ENCODE measurements at places on chromosomes 5 and 9.

DNA sequence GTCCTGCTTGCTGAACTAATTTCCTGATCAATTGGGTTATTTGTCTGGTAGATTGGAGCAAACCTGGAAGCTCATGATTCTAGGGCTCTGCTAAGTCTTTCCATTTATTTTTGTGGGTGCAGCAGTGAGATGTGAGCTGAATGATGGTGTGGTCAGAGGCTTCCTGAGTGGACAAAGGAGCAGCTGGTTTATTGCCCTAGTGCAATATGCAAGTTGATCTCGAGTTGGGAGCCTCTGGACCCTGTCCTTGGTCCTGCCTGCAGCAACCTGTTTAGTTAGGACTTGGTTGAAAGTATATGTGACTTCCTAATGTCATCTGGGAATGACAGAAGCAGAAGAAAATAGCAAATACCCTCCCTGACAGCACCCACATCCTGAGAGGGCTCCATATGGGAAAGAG is 4.2 kb upstream of the UNC5A start:
- peak; percentile 55 for DNase-seq

DNA sequence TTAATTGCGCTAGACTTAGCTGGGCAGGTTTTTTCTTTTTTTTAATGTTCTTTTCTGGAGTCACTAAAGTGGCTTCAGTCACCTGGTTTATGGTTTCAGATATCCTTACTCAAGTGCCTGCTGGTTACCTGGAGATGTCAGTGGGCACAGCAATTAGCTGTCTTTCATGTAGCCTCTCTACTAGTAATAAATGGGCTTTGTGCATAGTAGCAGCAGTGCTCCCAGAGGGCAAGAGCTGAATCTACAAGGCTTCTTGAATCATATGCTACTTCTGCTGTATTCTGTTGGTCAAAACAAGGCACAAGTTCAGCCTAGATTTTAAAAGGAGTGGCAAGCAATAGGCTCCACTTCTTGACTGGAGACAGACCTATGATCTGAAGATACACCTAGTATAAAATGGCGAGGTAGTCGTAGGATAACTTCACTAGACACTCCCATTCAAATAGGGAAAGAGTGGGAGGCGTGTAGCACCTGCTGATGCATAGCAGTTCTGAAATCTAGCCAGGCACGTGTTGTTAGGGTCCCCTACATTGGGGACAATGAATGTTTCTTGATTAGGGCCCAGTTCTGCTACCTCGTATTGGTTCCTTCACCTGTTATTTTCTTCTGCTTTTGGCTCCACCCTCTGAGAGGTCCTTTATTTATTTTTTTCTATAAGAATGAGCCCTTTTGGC is 7.0 kb downstream of the SCAMP1 start:
- no peak for DNase-seq

DNA sequence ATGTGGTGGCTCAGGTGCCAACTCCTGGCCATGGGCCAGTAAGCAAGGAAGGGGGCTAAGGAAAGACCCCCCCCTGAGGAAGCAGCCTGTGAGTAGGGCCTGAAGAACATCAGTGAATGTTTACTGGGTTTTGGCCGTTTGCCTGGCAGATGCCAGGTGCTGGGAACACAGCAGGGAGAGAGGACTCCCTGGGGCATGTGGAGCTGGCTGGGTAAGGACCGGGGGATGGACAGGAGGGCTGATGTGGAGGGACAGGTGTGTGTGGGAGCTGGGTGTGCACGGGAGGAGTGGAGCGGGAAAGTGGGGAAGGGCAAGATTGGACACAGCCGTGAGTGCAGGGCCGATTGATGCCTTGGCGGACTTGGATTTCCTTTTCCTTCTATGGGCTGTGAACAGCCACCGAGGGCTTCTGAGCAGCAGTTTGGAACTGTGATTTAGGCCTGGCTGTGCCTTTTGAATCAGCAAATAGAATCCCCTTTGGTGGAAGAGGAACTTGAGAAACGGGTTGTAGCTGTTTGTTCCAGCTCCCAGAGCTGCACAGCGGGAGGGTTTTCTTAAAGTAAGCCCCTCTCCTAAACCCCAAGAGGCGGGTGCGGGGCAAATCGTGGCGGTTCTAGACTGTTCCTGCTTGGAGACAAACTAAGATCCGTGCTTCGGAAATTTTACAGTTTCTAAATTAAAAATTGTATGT is 3.1 kb downstream of the HMCN2 start:
- peak; percentile 55 for DNase-seq

- DNase-seq: no peak
Measured at GRCh38 chr5:133202066-133202665, 150.4 kb downstream of the HSPA4 start.

GRCh38 chr5:37029436-37029835 is 152.9 kb downstream of the NIPBL start:
- no peak for DNase-seq

DNA sequence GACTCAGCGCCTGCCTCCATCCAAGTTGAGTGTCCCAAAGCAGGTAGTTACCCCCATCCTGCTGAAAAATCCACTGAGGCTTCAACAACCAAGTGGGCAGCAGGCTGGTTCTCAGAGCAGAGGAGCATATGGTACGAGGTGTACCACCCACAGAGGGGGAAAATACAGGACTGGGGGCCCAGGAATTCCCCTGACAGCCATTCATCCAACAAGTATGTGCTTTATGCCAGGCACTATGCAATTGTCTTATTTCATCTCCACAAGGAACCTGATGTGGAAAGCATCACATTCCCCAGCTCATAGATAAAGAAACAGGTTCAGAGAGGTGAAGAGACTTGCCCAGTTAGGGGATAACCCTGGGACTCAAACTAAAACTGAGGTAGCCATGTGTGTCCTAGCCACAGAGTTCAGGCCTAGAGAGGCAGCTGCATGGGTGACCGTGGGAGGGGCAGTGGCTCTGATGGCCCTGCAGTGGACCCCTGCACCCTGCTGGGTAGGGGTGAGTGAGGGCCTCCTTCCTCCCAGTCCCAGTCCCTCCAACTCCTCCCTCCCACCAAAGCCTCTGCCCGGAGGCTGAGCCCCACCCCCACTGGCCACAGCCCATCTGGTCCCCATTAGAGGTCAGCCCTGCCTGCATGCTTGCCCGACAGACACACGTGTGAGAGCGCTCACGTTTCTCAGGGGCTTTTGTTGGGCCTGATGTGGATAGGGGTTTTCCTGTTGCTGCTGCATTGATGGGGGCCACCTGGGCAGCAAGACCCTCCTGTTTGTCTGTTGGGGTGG is 11.5 kb downstream of the PDLIM4 start:
- DNase-seq: peak; percentile 66

DNA sequence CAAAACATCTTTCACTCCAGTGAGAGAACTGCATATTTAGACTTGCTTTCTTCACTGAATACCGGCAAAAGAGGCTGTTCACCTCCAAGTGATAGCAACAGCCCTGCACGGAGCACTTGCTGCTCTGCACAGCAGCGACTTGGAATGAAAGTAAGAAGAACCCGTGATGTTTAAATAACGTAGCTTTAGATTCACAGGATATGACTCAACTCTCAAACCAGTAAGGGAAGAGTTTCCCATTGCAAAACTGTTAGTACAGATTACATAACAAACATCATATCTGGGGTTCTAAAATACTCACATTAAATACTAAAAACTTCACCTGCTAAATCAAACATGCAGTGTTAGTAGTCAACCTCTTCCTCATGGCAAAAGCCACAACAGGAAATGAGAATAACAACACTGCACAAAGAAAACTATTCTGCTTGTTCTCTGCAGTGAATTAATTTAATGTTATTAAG is 203.4 kb downstream of the MCTP1 start:
- peak; percentile 47 for DNase-seq

GRCh38 chr9:93621922-93622321 is 45.5 kb downstream of the PHF2 start:
- no peak for DNase-seq

GRCh38 chr5:173296737-173297676 is 31.2 kb downstream of the STC2 start:
- no peak for DNase-seq

- DNase-seq: no peak
Measured at GRCh38 chr9:892123-892522, 50.6 kb downstream of the DMRT1 start.

DNA sequence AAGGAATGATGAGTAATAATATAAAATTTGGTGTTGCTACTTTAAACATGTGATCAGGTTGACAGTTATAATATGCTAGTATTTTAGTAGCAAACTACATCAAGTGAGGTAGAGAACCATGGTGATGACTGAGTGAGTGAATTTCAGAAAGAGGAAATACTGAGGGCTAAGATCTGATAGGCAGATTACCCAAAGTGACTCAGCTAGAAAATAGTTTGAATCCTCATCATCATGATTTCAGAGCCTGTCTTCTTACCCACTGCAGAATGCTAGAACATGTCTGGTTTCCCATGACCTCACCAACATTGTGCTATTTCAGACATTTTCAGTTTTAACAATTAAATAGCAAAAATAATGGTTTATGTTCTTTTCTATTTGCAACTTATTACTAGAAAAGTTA is 602.1 kb downstream of the TAF11L14 start:
- DNase-seq: no peak

GRCh38 chr5:178431063-178431781 is 159.0 kb downstream of the COL23A1 start:
- DNase-seq: no peak

GRCh38 chr9:127628758-127629467 is 16.8 kb downstream of the STXBP1 start:
- no peak for DNase-seq

- peak; percentile 37 for DNase-seq
Measured at GRCh38 chr5:90345684-90346083, 63.9 kb downstream of the CETN3 start.

DNA sequence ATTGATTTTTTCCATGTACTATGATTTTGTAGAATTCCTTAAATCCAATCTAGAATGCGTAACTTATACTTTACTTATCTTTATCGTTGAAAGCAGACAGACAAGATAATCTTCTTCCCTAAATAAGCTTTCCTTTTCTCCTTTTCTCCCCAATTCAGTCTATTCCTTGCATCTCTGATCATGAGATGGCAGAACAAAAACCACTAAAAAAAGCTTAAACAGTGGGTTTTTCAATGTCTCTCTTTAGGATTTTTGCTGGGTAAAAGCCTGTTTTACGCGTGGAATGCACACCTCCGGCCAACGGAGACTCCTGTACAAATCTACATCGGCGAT is 755 bp downstream of the CDKN2B start:
- no peak for DNase-seq

- no peak for DNase-seq
Measured at GRCh38 chr5:76771705-76772405, 47.0 kb upstream of the F2RL1 start.

- DNase-seq: no peak
Measured at GRCh38 chr5:147985608-147986007, 78.2 kb upstream of the SPINK5 start.

DNA sequence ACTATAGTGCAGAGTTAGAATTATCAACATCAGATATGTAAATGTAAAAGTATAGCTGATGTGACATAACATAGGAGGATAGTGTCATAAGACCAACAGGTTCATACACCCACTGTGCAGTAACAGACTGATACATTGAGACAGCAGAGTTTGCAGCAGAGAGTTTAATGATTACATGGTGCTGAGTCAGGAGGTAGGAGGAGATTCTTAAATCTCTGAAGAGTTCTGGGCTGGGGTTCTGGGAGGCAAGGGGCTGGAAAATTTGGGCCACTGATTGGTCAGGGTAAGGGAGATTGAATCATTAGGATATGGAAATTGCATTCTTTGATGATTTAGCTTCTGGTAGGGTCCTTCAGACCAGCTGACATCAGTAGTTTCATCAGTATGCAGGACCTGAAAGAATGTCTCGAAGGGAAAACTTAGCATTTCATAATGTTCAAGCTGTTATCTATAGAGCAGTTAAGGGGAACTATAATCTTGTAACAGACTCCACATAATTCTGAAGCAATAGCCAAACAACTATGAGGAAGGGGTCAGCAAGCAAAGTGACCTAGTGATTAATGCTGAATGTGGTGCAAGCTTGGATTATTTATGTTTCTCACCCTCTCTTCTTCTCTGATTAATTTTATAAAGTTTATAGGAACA is 35.6 kb downstream of the CCL28 start:
- no peak for DNase-seq

GRCh38 chr5:53219174-53219573 is 109.6 kb upstream of the MOCS2 start:
- DNase-seq: no peak

GRCh38 chr9:81737871-81738507 is 48.6 kb upstream of the TLE1 start:
- peak; percentile 90 for DNase-seq

DNA sequence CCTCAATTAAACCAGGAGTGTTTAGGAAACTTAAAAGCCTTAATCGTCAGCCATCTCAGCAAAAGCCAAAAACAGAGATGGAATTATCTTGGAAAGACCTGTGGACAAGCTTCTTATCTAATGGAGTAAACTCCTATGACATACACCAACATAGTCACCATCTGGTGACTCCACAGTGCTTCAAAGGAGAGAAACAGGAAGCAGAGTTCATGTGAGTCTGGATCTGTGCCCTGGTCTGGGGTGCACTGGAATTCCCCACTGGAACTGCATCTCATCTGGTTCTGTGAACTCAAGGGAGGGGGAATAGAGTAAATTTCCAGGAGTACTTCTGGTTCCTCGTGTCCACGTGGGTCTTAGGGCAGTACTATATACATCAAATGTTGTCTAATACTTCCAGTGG is 36.3 kb upstream of the KCNN2 start:
- no peak for DNase-seq

DNA sequence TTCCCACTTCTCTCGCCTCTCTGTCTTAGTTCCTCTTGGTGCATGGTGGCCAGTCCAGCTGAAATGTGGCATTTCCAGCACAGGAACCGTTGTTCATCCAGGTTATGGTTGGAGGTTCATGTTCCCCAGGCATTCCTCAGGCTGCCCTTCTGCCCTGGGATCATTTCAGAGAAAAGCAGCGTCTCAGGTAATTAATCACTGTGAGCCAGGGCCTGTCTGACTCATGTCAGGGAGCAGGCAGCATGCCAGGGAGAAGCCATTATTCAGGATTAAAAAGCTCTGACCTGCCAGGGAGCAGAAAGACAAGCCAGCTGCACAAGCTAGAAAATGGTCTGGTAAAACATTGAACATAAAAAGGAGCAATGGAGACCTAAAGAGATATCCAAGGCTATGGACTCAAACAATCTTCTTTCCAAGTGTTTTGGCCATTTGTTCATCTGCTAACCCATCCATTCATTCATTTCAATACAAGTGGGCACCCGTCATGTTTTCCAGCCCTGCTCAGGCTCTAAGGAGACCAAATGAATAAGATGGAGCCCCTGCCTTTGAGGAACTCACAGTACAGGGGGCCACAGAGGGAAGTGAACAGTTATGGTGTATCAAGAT is 241.4 kb downstream of the DRD1 start:
- peak; percentile 3 for DNase-seq

- no peak for DNase-seq
Measured at GRCh38 chr5:158531860-158532259, 567.9 kb downstream of the EBF1 start.

GRCh38 chr5:83368319-83368718 is 103.2 kb upstream of the VCAN start:
- peak; percentile 90 for DNase-seq

DNA sequence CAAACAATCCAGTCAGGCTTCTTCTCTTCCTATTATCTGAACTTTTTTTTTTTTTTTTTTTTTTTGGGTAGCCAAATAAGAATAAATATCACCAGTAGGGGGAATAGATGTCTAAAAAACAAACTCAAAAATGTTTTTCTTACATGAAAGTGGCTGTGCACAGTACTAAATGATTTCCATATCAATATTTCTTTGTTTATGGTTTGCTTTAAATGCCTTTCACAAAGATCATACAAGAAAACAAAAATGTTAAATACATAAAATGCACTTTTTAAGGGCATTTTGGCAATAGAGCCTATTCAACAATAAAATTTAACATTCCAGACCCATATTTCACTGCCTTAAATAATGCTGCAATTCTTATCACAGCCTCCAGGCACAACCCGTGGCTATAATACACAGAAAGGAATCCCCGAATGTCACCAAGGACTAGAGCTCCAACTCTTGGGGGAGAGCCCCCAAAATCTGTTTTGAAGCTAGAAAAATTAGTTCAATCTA is 91.1 kb upstream of the TBCA start:
- DNase-seq: peak; percentile 24
